ENCODE measurements at places on chromosomes 11 and 22.
A peak's percentile ranks its signal among the peaks of the same experiment; 100 is the strongest.

- DNase-seq = no peak
Measured at GRCh38 chr22:43862074-43862881, at the start of gene SULT4A1. Gene SULT4A1 (minus strand): TSS chr22:43862513. CDS start chr22:43862382, 131 bp downstream.

- no peak for DNase-seq
Measured at GRCh38 chr11:106276859-106277436, 199.5 kb downstream of the AASDHPPT start.

GRCh38 chr11:117907276-117908108, 21.7 kb downstream of the TMPRSS13 start:
- peak; percentile 51 for DNase-seq

GRCh38 chr22:26529345-26529744, 17.1 kb upstream of the TFIP11 start:
- no peak for DNase-seq

DNA sequence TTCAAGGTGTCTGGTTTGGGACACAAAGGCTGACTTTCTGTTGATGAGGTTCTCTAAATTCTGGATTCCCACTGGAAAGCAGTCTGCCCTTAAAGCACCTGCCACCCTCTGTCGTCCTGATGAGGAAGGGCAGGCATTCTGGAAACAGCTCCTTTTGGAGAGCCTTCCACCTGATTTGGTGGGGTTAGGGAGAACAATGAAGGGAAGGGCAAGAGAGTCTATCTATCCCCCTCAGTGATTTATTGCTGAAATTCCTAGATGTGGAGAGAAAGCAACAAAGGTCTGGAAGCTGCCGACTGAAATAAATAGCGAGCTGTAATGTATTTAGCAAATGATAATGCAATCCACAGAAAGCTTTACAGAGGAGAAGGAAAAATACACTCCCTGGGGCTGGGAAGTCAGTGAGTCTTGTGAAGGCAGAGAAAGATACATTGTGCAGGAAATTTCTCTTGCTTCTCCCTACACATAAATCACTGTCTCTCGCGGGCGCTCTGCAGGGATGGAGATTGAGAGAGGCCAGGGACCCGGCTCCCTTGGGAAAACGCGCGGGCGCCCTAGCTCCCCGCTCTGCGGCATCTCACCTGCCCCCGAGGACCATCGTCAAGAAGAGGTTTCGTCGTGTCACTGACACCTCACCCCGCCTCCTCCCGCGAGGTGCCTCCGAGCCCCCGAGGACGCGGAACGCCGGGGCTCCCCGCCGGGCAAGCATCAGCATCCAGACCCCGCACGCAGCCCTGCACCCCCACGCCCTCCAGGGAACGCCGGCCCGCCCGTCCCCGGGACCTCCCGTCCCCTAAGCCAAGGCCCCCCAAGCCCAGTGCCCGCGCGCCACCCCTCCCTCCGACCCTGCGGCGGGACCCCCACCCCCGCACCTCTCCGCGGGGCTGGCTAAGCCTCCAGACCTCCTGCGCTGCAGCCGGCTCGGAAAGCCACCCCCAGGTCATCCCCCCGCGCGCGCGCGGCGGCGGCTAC, 673 bp downstream of the CDON start:
- DNase-seq = peak; percentile 3

- no peak for DNase-seq
Measured at GRCh38 chr22:31019191-31019930, 50.3 kb downstream of the TUG1 start.

DNA sequence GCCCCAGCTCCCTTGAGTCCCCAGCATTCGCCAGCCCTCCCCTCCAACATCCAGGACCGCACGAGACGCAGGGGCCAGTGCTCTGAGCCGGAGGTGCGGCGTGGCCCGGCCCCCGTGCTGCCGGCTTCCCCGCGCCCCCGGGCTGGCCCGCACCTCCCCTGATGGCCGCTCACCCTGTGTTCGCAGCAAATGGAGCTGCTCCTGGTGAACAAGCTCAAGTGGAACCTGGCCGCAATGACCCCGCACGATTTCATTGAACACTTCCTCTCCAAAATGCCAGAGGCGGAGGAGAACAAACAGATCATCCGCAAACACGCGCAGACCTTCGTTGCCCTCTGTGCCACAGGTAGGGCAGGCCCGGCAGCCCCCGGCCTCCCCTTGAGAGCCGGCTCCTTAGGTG, 2.7 kb downstream of the CCND1 start:
- no peak for DNase-seq

GRCh38 chr11:20353829-20354434, 9.6 kb upstream of the HTATIP2 start:
- DNase-seq = no peak

DNA sequence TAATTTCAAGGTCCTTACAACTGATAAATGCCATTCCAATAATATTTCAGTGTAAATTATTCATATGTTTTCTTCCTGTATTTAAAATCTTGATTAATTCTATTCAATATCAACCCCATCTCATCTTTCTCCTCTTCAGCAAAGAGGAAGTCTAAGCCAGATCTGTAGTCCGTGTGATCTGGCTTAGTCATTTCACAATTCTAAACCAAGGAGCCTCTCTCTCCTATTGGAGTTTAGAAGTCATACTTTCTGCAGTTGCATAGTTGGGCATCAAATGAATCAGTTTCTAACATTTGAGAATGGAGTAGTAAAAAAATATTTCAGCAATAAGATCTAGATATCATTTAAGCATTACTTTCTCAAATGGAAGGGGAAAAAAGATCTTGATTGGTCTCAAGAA, 354.9 kb downstream of the JRKL start:
- DNase-seq = no peak

DNA sequence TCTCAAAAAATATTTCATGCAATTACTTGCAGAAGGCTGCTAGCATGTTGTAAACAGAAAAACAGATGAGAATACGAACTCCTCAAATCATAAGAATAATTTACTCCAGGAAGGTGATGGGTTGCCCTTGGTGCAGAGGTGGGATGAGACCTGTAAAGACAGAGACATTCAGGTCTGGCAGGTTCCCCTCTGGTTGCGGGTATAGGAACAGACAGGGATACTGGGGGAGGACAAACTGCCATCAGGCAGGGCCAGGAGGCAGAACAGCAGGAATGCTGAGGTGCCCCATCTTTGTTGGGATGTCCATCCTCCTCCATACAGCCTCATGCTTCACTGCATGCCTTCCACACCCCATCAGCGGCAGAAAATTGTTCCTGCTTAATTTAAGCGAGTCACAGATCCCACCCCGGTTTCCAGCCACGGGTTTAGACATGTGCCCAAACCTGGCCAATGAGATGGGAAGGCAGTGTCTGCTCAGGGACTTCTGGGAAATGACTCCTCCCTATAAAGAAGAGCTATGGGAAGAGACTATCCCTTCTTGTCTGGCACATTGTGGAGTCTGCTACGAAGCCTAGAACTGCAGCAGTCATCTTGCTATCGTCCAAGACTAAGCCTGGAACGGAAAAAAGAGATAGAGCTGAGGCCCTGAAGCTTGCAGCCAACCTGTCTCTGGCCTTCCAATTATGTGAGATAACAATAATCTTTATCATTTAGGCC, 23.1 kb upstream of the IRAG1 start:
- DNase-seq = no peak

DNA sequence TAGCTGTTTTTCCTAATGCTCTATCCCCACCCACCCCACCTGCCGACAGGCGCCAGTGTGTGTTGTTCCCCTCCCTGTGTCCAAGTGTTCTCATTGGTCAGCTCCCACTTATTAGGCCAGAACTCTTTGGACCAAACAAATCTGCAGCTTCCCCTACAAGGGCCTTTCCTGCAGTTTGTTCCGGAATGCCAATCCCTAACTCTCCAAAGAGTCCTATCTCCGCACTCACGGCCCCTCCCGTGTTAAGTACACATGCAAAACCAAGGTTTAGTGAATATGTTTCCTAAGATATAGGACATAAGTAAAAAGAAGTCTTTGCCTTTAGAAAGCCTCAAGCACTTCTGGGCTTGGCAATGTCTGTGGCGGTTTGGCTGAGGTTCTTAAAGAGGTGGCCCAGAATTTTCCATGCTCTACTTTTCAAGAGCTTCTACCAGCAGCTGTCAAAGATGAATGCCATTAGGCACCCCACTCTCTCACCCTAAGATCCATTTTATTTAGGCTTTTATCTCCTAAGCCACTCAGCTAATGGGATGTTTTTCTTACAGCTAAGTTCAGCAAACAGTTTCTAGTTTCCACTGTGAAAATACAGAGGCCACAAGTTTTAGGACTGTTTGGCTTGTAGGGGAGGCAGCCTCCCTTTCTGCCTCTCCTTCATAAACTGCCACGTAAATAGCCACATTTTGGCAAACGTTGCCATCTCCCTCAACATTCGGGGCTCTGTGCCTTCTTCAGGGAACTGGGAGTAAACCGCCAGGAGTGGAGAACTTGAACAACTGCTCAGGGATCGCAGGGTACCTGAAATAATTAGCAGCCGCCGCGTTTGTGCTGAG, 1.6 kb downstream of the CD59 start:
- no peak for DNase-seq

DNA sequence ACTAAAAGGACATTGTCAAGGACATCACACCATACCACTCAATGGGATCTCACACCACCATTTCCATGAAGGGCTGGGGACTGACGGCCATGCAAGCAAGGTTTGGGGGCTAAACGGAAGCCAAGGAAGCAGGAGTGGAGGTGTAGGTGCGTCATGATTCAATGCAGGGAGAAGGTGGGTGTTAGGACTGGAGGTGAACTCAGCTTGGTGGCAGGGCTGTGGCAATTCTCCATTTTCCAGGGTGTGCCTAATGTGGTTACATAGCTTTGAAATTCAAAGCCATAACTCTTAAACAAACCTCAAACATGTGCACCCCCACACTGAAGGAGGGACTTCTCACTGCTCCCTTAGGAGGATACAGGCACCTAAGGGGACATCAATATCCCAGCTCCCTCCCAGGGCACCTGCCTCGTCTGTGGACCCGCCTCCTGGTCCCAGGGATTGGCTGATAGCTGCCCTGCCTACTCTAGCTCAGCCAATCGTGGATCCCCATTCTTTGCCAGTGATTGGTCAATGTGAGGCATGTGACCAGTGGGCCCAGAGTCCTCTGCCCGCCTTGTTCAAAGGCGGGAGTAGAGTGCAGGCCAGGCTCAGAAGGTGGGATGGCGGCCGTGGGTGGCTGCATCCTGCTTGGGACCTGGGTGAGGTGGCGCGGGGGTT, 64.6 kb downstream of the CTTN start:
- no peak for DNase-seq

DNA sequence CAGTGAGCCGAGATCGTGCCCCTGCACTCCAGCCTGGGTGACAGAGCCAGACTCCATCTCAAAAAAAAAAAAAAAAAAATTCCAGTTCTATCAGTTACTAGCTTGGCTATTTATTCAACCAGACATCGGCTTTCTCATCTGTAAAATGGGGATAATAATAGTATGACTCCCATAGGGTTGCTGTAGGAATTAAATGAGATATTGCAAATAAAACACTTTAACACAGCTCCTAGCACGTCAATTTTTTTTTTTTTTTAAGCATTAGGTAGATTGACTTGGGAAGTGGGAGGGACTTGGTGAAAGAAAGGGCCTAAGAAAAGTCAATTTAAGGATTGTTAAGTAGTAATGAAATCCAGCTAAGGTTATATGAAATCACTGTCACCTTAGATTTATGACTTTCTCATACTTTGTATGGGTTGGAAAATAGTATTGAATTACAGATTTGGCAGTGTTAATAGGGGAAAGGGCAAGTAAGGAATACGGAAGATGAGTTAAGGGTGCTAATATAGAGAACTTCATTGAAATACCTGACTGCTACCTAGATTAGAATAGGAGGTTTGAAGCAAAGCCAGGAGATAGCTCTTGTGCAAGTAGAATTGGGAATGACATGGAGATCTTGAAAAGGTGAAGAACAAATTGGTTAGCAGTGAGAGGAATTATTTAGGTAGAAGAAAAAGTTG, 28.8 kb downstream of the BIRC2 start:
- no peak for DNase-seq

DNA sequence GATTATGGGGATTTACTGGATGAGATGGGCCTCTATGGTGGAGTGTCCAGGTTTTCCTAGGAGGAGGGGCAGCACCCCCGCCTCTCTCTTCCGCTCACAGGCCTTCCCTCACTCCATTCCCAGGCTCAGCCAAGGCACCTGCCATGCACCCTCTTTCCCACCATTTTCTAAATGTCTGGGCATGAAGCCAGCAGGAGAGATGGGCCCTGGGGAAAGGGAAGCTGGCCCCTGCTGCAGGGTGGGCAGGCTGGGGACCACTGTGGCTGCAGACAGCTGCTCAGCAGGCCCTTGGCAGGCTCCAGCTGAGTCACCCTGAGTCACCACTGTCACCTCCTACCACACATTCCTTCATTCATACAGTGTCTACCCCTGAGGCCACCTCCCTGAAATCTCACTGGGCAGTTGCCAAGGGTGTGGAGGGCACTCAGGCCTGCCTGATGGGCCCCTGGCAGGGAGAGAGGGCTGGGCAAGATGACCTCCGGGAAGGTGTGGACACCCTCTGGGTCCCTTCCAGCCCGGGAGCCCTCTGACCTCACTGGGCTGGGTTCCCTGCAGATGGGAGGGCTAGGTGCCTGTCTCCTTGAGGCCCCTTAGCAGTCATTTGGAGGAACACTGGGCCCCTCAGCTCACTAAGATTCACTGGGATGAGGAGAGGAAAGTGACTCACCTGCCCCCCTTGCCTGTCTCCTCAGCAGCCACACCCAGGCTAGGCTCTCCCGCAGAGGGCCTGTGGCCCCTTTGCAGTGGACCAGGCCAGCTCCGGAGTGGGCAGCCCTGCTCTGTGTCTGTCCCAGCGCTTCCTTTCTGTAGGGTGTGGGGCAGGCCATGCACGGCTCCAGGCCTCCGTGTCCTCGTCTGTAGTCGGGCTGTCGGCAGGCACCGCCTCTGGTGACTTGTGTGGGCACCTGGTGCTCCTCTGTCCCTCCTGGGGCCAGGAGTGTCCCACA, 7.8 kb downstream of the MYEOV start:
- DNase-seq = no peak

GRCh38 chr22:18056161-18056666, 21.6 kb upstream of the PEX26 start:
- no peak for DNase-seq

GRCh38 chr22:46007848-46008261, 30.9 kb upstream of the WNT7B start:
- no peak for DNase-seq

Measured in activated CD8-positive, alpha-beta memory T cell treated with anti-CD3 and anti-CD28 coated beads for 4 hours (primary cell).